ENCODE measurements at places on chromosomes 2 and 18. TPM values are rescaled to one million over a fixed set of nuclear protein-coding genes. Genes with fewer than 3 reads are reported as not detected.

The NT5C1B gene
- total RNA-seq = not detected

The UGT1A8 gene
- total RNA-seq = not detected

The FOXI3 gene
- not detected for total RNA-seq

The SP5 gene
- total RNA-seq = not detected

The GPR155 gene
- 3.8 TPM for total RNA-seq

The NCK2 gene
- 42.0 TPM for total RNA-seq

The CNNM3 gene
- 6.7 TPM for total RNA-seq

The ZNF804A gene
- 0.82 TPM for total RNA-seq

The TXNL4A gene
- 58.2 TPM for total RNA-seq

The SERPINB2 gene
- total RNA-seq = 33.7 TPM

The GKN1 gene
- total RNA-seq = not detected

The COL6A3 gene
- total RNA-seq = 244 TPM

The IL1RL1 gene
- total RNA-seq = 20.5 TPM

The REG3A gene
- total RNA-seq = not detected

The ANKRD30B gene
- 0.70 TPM for total RNA-seq

The CABYR gene
- 3.0 TPM for total RNA-seq

The NPHP1 gene
- total RNA-seq = 2.7 TPM

The TSHZ1 gene
- total RNA-seq = 33.5 TPM

The SLC16A14 gene
- total RNA-seq = 1.1 TPM

The CRYGC gene
- total RNA-seq = not detected

The UGT1A9 gene
- not detected for total RNA-seq

The NLRC4 gene
- total RNA-seq = not detected

The REG3G gene
- total RNA-seq = not detected

The MEP1B gene
- not detected for total RNA-seq

The COBLL1 gene
- total RNA-seq = 9.0 TPM

The SEPTIN2 gene
- total RNA-seq = 458 TPM

The PXDN gene
- total RNA-seq = 1,930 TPM

The FRZB gene
- total RNA-seq = not detected

The FABP1 gene
- total RNA-seq = not detected

The MC5R gene
- total RNA-seq = not detected

The CMPK2 gene
- total RNA-seq = 36.6 TPM

The IL36A gene
- not detected for total RNA-seq

The HJURP gene
- total RNA-seq = 4.3 TPM

The AMER3 gene
- not detected for total RNA-seq

The ASPRV1 gene
- total RNA-seq = 0.64 TPM

The CD207 gene
- not detected for total RNA-seq

The MROH2A gene
- total RNA-seq = not detected

The CCDC85A gene
- total RNA-seq = 8.0 TPM

The PLGLB1 gene
- total RNA-seq = 1.3 TPM

The EFR3B gene
- 1.5 TPM for total RNA-seq

The TUBA3D gene
- total RNA-seq = not detected

The WDSUB1 gene
- 3.1 TPM for total RNA-seq

The AQP12A gene
- not detected for total RNA-seq

The CYP27C1 gene
- total RNA-seq = 1.9 TPM

The CNGA3 gene
- not detected for total RNA-seq

The ATP6V1C2 gene
- total RNA-seq = not detected

The MERTK gene
- total RNA-seq = 10.3 TPM

The TUBA4B gene
- total RNA-seq = not detected

The GREB1 gene
- total RNA-seq = 0.64 TPM

The CDH19 gene
- total RNA-seq = not detected

The ACADL gene
- 0.05 TPM for total RNA-seq

The LGALSL gene
- 3.6 TPM for total RNA-seq

The NTSR2 gene
- total RNA-seq = not detected

The LIMS4 gene
- total RNA-seq = 102 TPM

The LIMS3 gene
- total RNA-seq = 35.2 TPM

The MAB21L4 gene
- total RNA-seq = not detected

The ALLC gene
- total RNA-seq = not detected

The AKAIN1 gene
- not detected for total RNA-seq

The DOK6 gene
- total RNA-seq = 1.2 TPM

The CYTIP gene
- 0.82 TPM for total RNA-seq
